Thymus (tissue), 14 donors: ENCODE measurements at places on chromosomes 4 and X.

DNA sequence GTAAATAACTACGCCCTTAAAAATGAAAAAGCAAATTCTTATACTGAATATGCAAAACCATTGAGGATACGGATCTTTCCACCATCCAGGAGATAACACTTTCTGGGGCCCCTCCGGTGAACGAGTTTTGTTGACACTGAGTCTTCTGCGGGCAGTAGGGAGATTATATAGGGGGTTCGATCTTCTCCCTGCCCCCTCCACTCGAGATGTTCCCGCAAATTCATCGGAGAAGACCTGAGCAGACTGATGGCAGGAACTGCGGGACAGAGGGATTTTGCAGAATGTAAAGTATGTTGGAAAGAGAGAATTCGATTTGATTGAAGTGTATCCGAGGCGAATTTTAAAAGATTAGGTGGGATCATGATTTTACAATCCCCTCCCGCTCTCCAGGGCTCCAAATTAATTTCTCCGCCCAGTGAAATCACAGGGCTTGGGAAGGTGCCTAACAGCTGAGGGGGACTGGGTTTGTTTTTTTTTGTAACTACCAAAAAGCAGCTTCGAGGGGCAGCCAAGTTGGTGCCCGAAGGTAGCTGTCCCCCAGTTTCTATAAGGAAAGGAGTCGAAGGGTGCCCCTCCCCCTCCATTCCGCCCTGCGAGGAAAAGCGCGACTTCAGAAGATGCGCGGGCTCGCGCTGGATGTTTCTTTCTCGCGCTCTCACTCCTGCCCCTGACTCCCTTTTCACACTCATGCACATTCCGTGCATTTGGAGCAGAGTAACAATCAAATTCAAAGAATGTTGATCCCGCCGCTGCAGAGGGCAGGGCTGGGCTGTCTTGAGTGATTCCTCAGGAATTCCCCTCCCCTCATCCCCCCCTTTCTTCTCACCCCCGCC is 1.2 kb downstream of the TMEM255A start:
- DNase-seq: peak; percentile 21

- DNase-seq: no peak
Observed at GRCh38 chrX:15056044-15056443, 182.8 kb downstream of the MOSPD2 start.

DNA sequence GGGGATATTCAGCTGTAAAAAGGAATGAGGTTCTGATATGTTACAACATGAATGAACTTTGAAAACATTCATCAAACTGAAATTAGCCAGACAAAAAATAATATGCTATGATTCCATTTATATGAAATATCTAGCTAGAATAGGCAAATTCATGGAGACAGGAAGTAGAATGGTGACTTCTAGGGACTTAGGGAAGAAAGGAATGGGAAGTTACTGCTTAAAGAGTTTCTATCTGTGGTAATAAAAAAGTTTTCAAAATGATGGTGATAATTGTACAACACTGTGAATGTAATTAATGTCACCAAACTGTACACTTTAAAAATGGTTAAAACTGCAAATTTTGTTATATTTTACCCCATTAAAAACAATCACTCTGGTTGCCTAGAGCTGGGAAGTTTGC is 30.2 kb downstream of the SMIM14 start:
- DNase-seq: no peak

DNA sequence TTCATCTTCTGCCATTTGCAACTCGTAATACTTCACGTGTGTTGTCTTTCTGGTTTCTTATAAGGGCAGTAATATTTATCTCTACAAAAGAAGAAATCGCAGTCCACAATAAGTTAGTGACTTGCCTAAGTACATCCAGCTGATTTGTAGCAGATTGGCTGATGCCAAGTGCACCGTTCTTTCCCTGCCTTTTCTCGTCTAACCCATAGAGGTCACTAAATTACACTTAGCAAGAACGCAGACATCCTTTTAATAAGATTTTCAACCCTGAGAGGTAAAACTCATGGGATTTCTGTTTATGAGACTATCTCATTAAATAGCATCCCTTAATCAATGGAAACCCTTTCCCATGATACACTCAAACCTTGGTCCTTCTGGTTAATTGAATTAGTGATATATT is 408.6 kb upstream of the ACTRT1 start:
- DNase-seq: no peak

GRCh38 chr4:111595456-111595855 is 549.8 kb upstream of the FAM241A start:
- DNase-seq: no peak

- no peak for DNase-seq
Observed at GRCh38 chr4:172980219-172980618, 188.4 kb upstream of the GALNT7 start.
